Neural progenitor cell (in vitro differentiated cells): ENCODE measurements at places on chromosomes 3 and 15.

DNA sequence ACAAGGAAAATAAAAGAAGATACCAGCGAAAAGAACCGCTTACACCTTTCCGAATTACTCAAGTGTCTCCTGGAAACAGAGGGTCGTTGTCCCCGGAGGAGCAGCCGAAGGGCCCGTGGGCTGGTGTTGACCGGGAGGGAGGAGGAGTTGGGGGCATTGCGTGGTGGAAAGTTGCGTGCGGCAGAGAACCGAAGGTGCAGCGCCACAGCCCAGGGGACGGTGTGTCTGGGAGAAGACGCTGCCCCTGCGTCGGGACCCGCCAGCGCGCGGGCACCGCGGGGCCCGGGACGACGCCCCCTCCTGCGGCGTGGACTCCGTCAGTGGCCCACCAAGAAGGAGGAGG lies 325 bp downstream of the ALCAM start:
- peak; percentile 51 for DNase-seq

GRCh38 chr3:13462822-13463221 lies 17.3 kb upstream of the HDAC11 start:
- DNase-seq, result no peak

DNA sequence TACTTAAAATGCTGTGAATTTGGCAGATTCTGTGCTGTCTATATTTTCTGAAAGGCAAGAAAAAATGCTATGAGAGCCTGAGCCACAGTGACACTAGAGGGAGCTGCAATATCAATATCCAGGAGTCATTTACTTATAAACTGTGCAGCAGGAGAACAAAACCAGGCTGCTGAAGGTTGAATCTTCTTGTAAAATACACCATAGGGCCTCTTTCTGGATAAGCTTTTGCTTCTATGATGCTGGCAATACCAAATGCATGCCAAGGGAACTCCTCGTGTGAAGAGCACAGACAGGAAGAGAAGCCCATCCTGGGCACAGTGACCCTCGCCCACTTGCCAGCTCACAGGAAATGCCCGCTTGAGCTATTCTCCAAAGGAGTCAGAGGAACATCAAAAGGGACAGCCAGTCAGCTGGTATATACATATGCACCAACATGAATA lies 48.0 kb upstream of the TSPAN3 start:
- peak; percentile 65 for DNase-seq

- peak; percentile 61 for DNase-seq
Observed at GRCh38 chr3:89171687-89172545, 64.5 kb downstream of the EPHA3 start.

GRCh38 chr15:57158589-57158988 lies 217.7 kb upstream of the CGNL1 start:
- DNase-seq, result no peak

- DNase-seq, result no peak
Observed at GRCh38 chr15:83764201-83764838, 110.4 kb downstream of the ADAMTSL3 start.

- no peak for DNase-seq
Observed at GRCh38 chr3:121562148-121562547, 5.6 kb upstream of the ARGFX start.

- peak; percentile 25 for DNase-seq
Observed at GRCh38 chr15:96320107-96320506, 10.4 kb upstream of the NR2F2 start.

- no peak for DNase-seq
Observed at GRCh38 chr15:36831904-36832287, 252.5 kb downstream of the CDIN1 start.

GRCh38 chr15:100994597-100995446 lies 75.7 kb downstream of the LRRK1 start:
- DNase-seq, result no peak

- no peak for DNase-seq
Observed at GRCh38 chr15:84685304-84685703, 27.3 kb upstream of the NMB start.

DNA sequence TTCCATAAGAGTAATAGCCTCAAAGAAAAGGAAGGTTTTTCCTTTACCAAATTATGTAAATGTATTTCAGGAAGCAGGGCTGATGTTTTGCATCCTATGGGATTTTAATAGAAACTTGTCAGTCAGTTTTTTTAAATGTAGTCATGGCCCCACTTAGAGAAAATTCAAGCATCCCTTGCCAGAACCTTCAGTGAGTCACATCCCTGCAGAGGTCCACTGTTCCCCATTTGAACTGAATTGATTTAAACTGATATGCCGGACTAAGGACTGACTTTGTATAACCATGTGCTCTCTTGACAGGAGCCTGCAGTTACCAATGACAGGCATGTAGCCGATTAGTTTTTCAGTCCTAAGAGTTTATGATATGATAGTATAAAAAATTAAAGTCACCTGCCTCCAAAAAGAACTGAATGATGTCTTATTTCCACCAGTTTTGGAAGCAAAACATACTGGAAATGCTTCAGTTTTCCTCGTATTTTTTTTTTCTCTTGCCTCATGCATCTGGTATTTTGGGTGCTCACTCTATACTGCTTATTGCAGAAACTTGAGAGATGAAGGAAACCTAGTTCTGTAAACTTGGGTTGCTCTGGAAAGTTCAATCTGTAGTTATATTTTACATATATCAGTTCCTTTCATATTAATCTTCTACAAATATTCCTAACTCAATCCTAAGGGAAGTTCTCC lies 30.7 kb downstream of the LRTM1 start:
- DNase-seq, result no peak

DNA sequence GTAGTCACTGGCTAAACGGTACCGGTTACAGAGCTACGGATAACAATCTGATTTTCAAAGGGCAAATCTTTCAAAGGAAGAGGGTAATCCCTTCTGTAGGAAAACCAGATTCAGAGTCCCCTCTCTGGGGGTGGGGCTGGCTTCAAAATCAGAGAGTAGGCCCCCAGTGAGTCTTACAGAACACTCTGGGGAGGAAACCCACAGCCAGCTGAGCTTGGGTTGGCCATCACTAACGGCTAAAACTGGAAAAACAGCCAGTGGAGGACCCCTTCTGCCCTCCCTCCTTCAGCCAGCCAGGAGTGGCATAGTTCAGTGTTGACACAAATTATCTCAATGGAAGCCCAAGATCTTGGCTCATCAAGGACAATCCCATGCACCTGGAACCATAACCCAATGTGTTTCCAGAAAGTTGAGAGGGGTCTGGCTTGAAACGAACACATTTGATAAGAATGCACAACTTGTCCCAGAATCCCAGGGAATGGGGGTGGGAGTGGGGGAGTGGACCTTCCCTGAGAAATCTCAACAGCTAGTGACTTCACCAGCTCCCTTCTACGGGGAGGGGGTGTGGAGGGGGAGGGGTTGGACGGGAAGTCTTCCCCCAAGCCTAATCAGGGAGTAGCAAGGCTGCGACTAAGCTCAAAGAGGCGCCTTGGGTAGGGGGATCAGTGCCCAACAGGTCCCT lies 1.0 kb downstream of the RASL12 start:
- DNase-seq, result peak; percentile 45

- DNase-seq, result no peak
Observed at GRCh38 chr3:7695049-7695448, 806.6 kb upstream of the LMCD1 start.

- DNase-seq, result peak; percentile 82
Observed at GRCh38 chr15:43872416-43873020, 45.7 kb downstream of the WDR76 start.

- DNase-seq, result peak; percentile 65
Observed at GRCh38 chr15:92429378-92430068, 35.8 kb downstream of the ST8SIA2 start.

GRCh38 chr3:141603473-141604035 lies 116.7 kb downstream of the RASA2 start:
- DNase-seq, result no peak

- no peak for DNase-seq
Observed at GRCh38 chr3:192133271-192133670, 594.1 kb downstream of the FGF12 start.

DNA sequence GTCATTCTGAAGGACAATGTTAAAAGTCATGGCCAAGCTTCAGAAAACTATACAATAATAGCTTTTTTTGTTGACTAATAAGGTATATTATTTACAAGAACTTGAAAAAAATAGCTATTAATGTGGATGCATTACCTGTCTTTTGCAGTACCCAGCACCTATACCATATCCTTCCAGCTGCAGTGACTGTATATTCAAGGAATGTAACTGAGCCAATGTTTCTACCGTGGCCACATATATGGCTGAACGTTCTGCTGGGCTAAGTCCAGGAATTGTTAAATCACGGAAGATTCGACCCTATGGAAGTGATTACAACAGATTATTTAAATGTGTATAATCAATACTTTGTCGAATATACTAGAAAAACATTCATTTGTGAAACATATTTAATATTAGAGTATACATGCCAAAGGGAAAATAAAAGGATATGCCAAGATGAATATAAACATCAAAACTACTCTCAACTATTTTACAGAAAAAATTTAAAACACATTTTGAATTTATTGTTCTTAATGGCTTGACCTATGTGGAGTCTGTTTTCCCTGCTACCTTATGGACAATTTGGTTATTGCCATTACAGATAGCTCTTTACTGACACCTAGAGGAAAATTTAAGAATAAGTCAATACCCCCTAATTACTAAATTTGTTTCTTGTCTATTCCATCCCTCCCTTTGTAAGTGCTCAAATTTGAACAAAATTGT lies 17.6 kb downstream of the ACAD11 start:
- peak; percentile 28 for DNase-seq

DNA sequence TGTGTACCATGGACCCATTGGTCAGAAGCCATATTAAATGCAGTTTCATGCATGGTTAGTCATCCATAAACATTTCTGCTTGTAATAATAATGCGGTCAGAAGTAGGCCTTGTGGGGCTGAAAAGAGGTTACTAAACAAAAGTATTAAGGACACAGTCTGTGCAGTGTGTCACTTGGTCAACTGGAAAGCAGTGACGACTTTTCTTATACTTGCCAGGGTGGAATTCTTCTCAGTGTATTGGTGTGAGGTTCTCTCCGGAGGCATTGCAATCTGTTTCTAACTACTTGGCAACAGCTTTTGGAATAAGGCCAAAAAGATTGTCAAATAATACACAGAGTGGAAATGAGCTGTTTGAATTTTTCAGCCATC lies 46.8 kb downstream of the CHL1 start:
- DNase-seq, result no peak

- DNase-seq, result peak; percentile 77
Observed at GRCh38 chr3:179526989-179527391, 35.7 kb upstream of the ACTL6A start.

DNA sequence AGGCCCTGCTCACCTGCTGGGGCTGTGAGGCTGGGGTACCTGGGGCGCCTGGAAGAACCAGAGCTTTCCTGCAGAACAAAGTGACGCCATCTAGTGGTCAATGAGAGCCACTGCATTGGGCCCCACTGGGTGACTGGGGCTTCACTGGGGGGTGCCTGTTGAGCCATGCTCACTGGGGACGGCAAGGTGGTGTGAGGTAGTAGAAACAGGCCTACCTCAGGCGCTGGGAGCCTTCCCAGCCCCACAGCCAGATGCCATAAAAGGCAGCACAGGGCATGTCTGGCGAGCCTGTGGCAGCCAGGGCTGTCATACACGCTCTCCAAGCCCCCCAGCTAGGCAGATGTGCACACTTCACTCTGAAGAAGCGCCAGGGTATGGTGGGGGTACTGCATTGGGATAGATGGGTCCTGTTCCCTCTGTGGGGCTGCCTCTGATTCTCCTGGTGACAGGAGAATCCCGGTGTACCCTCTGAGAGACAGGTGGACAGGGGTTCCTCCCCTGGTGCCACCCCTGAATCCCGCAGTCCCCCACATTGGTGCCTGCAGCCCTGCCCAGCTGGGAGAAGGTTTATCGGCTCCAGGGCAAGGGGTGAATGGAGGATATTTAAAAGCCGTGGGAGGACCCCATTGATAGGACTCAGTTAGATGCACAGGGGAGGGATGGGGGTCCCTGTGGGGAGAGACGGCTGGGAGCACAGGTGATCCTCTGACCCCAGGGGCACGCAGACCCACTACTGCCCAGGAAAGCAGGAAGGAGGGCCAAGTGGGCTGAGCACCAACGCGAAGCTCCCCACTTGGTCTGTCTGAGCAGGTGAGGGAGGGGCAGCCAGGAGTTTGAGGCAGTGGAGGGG lies 178.8 kb downstream of the NSMCE3 start:
- peak; percentile 59 for DNase-seq

DNA sequence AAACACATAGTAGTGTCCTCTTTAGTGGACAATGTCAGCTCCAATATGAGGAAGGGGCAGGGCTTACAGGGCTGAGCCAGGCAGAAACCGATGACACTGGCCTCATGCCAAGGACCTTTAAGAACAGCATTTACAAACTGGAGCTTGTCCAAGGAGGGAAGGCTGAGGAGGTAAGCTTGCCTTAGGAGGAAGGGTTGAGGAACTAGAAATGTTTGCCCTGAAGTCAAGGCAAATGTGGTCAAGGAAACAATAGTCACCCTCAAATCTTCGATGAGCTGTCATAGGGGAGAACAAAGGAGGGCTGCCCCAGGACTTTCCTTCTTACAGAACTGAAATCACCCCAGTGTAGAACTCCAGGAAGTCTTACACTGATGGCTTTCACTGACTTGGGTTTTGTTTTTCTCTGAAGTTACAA lies 136.4 kb downstream of the LIPC start:
- DNase-seq, result no peak

- DNase-seq, result no peak
Observed at GRCh38 chr3:122955916-122956692, 71.5 kb downstream of the SEMA5B start.

GRCh38 chr3:189883113-189883753 lies 237.5 kb downstream of the P3H2 start:
- DNase-seq, result no peak

DNA sequence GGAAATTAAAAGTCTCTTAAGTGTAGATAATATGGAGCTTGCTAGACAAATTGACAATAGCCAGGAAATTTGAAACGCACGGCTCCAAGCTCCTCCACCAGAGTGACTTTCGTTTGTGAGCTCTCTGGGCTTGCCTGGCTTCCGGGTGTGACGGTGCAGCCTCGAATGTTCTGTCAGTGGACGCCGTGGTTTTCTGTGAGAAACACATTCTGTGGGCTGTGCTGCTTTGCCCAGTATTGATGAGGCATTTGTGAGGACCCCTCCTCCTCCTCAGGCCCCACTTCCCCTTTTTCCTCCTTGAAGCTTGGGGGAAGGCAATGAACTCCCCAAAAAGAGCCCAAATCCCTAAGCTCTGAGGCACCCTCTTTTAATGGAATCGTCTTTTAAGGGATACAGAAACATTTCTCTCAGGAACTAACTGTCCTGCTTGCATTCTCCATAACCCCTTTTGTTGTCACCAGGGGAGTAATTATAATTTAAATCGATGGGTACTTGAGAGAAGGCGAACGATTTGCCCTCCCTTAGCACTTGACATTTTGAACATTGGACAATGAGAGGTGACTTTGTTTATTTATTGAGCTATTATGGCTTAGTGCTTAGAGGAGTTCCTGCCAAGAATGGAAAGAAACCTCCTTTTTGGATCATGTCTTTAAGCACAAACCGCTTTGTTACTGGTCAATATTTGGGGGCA lies 40.8 kb downstream of the POLR2M start:
- DNase-seq, result no peak

- no peak for DNase-seq
Observed at GRCh38 chr3:155326244-155326643, 32.8 kb upstream of the STRIT1 start.
